Right ventricle myocardium superior (tissue), 1 donor: ENCODE measurements at places on chromosomes 7 and 10.
A peak's percentile ranks its signal among the peaks of the same experiment; 100 is the strongest.

GRCh38 chr7:134477954-134478353 lies 19.1 kb upstream of the AKR1B1 start:
- DNase-seq = no peak

DNA sequence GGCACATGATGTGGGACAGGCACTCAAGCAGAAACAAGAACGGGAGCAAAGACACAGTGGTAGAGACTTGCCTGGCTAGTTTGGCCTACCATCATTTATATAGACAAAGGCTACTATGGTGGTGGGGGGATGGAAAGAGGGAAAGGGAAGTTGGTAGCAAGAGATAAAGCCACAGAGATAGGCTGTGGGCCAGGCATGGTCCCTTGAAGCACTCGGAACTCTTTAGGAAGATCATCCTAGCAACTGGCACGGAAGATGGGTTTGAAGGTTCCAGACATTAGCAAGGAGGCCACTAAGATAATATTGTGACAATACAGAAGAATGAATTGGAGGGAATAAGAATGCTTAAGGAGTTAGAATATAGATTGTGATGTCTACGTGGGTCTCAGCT lies 319.6 kb downstream of the ELMO1 start:
- DNase-seq = no peak

DNA sequence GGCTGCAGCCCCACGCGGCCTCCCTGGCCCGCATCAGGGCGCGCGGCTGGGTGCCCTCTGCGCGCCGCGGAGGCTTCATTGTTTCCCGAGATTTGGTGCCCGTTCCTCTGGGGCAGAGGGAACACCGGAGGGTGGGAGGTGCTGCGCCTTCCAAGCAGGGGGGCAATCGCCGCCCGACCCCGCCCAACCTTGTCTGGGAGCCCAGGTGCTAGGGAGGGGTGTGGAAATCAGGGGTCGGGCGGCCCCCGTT lies 1.0 kb upstream of the NRP1 start:
- no peak for DNase-seq

DNA sequence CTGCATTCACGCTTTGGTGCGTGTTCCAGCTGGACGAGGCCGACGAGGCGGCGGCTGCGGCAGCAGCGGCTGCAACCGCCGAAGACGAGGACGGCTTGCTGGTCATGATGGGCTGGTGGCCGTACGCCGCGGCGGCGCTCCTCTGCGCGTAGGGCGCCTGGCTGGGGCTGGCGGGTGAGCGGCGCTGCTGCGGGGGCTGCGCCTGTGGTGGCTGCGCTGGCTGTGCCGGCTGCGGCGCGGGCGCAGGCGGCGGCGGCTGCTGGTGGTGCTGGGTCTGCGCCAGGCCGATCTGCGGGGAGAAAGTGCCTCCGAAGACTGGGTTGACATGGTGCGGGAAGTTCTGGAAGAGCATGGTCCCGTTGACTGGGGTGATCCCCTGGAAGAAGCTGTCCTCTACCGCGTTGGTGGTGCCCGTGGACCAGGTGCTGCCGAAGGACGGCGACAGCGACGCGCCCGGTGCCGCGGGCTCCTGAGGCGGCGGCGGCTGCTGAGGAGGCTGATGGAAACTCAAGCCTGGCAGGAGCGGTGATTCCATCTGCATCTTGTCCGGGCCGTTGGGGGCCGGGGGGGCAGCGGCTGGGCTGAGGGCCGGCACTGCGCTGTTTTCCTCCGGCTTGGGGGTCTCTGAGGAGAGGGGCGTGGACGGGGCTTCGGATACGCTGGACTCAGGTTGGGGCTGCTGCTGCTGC lies 51.1 kb downstream of the CPEB3 start:
- DNase-seq = peak; percentile 74

DNA sequence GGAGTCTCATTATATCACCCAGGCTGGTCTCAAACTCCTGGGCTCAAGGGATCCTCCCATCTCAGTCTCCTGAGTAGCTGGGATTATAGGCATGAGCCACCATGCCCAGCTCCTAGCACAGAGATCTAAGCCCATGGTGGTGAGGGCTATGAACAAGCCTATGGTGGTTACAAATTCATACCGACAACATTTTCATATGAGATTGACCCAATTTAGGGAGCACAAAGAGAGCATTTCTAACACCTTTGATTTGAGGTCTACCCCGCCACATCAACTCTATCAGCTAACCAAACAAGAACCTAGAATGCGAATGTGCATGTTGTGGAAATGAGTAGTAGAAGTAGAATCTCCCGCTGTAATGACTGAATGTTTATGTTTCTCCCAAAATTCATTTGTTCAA lies 14.2 kb upstream of the PRF1 start:
- no peak for DNase-seq

GRCh38 chr10:51852297-51852696 lies 152.9 kb upstream of the CSTF2T start:
- DNase-seq = no peak

- no peak for DNase-seq
Measured at GRCh38 chr10:13382703-13383398, 34.8 kb upstream of the SEPHS1 start.

DNA sequence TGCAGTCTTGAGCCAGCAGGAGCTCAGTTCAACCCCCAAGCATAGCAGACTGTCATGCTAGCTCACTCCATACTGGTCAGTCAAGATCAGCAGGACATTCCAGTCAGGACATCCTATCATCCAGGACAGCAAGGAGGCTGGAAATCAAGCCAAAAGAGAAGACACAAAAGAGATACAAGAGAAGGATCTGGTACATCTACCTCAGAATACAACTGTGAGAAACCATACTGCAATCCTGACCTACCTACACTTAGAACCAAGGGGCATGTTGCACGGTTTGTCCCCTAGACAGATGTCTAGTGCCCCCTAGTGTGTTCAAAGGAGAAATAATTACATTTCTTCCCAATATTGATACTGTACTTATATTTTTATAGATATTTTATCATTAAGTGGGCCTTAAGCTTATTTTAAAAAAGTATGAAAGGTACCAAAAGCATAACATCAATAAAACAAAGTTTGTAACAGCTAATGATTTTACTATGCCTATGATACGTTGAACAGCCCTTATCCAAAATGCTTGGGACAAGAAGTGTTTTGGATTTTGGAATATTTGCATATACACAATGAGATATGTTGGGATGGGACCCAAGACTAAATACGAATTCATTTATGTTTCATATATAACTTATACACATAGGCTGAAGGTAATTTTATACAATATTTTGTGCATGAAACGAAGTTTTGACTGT lies 26.7 kb downstream of the ERCC6 start:
- DNase-seq = no peak

DNA sequence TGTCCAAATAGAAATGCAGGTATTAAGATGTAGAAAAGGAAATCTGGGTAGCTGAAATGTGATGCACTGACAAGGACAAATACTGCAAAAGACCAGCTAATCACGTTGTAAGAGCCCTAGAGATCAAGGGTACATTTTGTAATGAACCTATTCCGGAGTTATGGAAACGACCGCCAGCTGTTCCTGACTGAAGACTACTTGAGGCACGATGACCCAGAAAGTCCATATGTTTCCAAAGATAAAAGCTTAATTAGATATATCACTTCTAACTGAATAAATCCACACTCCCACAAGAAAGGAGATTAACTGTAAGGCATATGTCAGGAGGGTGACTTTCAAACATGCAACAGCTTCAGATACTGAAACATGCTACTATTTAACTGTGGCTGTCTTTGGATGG lies 253.5 kb downstream of the NSUN6 start:
- DNase-seq = no peak

DNA sequence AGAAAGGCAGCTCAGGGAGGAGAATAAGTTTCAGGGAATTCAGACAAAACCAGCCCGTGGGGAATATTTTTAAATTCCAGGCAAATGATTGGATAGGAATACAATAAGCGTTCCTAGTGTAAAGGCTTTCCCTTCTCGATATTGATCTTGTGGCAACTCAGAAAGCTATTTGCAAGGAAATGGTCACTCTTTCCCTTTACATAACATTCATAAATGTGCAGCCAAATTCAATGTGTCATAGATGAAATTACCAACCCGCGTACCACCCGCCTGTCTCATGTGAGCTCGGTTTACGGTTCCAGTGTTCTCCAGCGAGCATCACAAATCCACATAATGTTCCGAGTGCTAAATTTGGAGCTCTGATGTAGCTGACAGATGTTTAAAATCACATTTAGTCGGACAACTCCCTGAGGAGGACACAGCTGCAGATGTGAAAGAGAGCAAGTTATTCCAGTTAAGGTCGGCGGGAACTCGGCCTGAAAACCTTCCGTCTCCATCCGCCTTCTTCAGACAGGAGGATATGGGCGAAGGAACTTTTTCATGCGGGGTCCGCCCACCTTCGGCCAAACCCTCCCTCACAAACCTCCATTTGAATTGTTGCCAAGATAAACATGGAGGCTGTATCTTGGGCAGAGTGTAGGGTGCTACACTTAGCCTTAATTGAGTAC lies 327.0 kb downstream of the RNLS start:
- DNase-seq = peak; percentile 75

DNA sequence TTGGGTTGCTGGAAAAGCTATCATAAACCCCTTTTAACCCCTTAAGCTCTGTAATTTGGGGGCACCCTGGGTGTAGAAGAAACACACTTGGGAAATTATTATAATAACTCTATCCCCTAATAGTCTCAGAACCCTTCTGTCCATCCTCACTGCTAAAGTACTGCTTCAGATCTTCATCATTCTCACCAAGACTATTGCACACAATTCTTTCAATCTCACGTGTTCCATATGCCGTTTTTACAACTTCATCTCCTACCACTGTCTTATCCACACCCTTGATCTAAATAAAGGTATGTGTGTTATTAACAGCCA lies 15.8 kb downstream of the ANKRD22 start:
- no peak for DNase-seq

- DNase-seq = no peak
Measured at GRCh38 chr10:125263551-125263950, 103.2 kb upstream of the CTBP2 start.

DNA sequence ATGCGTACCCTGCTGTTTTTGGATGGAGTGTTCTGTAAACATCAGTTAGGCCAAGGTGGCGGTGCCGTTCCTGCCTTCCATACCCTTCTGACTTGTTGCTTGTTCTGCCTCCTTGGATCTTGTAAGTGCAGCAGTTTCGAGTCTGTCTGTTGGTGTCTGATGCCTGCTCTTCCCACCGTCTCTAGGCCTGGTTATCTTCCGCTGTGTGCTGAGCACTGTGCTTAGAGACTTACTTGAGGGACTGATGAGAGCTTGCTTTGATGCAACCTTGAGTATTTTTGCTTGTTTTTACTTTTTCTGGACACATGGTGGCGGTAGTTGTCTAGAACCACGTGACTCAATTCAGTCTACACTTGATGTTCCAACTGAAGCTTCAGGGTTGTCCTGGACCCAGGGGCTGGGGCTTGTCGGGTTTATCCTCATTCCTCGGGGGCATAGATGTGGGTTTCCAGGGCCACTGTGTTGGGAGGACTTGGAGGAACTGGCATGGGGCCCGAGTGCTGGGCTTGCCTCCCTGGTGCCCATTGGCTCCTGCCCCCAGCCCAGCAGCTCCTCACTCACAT lies 14.4 kb upstream of the SPRN start:
- peak; percentile 25 for DNase-seq

DNA sequence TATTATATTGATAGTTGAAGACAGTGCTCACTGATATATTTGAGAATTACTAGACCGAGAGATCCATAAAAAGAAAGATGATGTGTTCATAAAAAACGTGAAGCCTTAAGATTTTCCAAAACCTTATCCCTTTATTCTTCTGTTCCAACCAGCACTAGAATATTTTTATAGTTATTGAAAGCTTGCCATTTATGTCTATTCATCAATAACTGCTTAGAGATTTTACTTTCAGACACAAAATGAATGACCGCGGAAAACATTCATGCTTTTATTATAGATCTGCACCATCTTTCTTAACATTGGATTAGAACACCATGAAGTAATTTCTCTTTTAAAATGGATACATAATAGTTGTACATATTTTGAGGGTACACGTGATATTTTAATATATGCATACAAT lies 77.6 kb downstream of the FBXL13 start:
- no peak for DNase-seq

DNA sequence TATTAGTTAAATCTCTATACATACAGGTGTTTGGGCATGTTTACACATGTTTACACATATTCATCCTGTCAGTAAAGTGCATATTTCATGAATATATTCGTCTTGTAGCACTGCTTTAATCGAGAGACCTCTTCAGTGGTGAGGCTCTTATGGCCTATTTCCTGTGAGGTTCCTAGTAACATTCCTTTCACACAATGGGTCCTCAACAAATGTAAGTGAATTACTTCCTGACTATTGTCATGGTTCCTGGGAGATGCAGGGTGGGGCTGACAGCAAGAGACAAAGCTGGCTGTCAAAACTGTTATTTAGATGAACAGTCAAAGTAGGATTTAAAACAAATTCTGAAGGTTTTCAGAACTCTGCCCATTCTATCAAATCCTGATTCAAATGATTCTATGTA lies 12.4 kb upstream of the SEMA3A start:
- DNase-seq = no peak

DNA sequence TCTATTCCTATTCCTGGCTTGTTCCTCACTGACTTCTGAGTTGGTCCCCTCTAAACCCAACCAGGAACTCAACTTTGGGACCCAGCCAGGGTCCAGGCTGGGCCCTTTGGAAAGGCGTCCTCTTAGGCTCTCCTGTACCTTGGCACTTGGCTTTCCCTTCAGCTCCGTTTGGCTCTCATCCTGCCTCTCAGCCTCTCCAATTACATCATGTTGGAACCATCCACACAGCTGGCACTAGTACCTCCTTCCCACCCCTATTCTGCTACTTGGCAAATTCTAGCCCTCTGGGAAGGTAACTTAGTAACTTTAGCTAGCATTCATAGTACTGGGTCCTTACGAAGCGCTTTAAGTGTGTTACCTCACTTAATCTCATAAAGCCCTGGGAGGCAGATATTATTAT lies 205.3 kb upstream of the HABP2 start:
- DNase-seq = no peak

GRCh38 chr7:49297958-49298357 lies 373.6 kb downstream of the CDC14C start:
- DNase-seq = no peak

DNA sequence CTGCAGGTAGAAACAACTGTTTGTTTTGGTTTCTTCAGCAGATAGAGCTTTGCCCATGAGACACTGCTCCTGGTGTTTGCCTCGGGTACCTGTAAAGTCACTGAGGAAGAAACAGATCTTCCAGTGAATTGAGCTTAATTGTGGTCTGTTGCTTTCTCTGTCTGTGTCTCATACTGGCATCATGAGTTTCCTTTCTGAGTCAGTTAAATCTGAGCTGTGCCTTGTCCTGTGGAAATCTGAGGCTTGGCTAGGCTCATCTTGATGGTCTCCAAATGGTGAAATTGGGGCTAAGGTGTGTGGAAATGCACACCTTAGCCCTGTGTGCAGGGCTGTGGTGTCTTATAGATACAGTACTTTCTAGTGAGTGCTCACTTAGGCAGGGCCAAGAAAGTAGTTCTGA lies 67.4 kb downstream of the GBF1 start:
- DNase-seq = no peak

GRCh38 chr7:27619492-27619891 lies 43.2 kb downstream of the HIBADH start:
- no peak for DNase-seq

DNA sequence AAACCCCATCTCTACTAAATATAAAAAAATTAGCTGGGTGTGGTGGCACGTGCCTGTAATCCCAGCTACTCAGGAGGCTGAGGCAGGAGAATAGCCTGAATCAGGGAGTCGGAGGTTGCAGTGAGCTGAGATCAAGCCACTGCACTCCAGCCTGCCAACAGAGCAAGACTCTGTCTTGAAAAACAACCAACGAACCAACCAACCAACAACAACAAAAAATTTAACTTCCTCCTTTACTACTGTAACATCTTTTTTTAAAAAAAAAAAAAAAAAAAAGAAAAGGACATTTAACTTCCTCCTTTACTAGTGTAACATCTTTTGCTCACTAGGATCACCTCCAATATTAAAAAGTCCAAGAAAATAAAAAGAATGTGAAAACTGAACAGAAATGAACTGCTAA lies 92.3 kb upstream of the TMEM168 start:
- no peak for DNase-seq
